ENCODE measurements at places on chromosomes 2 and 18. TPM values are rescaled to one million over a fixed set of nuclear protein-coding genes. Genes with fewer than 3 reads are reported as not detected.

The FAM124B gene
- polyA plus RNA-seq, result 2.1 TPM

DNA sequence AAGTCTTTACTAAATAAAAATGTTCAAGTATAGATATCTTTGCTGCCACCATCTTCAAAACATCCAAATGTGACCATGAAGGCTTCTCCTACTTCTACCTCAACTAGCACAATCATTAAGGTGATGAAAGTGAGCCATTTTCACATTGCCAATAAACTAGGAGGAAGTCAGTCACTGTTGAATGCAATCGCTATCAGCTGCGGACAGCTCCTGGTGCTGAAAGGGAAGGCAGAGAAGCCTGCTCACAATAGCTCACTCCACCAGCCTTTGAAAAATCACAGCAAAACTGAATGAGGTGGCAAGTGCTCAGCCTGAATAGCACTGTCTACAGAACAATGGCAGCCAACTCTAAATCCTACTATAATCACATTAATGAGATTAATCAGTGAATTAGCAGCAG is 2.2 kb downstream of the MYT1L start:
- no peak for DNase-seq

DNA sequence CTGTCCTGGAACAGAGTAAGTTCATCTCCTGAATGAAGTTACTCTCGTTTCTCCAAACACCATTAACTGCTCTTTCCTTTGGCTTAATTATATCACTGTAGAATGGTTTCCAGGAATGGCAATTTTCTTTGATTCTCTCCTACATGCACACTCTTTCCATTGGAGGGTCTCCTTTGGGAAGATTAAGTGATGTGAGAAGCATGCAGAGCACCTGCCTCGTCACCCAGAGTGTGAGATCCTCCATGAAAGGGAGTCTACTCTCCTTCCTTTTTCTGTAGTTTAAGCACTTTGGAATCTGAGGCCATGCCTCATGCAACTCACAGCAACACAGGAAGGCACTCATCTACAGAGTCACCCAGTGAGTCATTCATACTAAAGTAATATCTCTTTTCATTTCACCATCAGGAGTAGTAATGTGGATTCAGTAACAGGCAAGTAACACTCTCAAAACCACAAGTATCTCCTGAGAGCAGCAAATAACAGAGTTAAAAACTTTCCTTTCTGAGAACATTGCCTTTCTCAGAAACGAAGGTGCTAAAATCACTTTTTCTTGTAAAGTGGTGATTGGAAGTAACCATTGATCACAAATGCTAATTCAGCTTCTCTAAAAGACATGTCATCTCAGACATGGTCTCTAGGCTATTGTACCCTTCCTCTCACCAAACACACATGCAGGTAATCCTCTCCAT is 52.8 kb upstream of the IL1RL1 start:
- peak; percentile 81 for DNase-seq

DNA sequence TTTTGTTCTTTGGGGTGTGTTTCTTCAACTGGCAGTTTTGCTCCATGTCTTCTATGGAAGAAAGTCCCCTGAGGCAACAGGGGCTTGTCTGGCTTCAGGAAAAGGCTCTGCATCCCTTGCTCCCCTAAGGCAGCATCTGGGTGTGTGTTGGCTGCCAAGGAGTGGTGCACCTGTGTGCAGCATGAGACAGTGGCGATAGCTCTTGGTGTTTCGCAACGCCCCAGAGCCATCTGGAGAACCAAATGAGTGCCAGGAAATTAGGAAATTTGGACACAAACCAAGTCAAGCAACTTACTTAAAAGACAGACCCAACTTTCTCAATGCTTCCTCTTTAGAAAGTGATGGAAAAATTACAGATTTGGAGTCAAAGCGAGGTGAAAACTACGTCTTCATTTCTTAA is 1044.4 kb upstream of the CNTNAP5 start:
- no peak for DNase-seq

DNA sequence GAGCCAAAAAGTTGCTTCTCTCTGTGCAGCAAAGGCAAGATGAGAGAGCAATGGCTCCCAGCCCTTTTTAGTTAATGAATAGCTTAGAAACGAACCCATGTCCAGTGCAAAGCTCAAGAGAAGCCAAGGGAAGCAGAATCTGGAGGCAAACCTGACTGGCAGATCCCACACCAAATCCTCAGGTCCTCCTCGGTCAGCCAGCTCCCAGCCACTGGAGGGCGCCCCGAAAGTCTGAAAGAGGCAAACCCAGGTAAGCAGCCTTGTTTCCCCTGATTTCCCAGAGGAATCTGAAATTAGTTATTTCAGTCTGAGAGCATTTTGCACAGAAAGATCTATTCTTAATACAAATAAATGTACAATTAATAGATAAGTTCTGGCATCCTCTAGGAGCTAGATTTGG is 71.3 kb upstream of the PID1 start:
- DNase-seq, result no peak

DNA sequence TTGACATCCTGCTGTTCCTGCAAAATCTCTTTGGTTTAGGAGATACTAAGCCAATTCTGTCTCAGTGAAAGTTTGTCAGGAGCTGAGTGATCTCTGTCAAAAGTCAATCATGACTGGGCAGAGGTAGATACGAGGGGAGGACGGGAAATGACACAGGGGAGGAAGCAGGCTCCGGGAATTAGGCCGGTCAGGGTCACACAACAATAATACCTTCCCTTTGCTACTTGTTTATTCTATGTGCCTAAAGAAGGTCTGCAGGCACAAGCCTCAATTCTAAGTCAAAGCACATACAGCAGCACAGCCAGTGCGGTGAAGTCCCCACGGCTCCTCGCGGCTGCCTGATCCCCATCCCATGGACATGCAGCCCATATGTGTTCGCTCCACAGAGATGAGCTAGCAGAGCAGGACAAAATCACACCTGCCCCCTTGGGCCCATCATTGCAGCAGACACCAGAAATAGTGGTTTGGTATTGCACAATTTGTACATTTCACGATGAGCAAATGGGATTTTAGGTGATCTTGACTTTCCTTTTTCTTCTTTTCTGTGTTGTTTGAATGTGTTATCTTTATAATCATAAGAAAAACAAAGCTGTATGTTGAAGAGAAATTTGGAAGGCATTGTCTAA is 141.4 kb downstream of the VAPA start:
- DNase-seq, result no peak
